ENCODE measurements at places on chromosomes 12 and 14.

GRCh38 chr12:31221551-31221945, 104.4 kb downstream of the SINHCAF start:
- DNase-seq, result no peak

DNA sequence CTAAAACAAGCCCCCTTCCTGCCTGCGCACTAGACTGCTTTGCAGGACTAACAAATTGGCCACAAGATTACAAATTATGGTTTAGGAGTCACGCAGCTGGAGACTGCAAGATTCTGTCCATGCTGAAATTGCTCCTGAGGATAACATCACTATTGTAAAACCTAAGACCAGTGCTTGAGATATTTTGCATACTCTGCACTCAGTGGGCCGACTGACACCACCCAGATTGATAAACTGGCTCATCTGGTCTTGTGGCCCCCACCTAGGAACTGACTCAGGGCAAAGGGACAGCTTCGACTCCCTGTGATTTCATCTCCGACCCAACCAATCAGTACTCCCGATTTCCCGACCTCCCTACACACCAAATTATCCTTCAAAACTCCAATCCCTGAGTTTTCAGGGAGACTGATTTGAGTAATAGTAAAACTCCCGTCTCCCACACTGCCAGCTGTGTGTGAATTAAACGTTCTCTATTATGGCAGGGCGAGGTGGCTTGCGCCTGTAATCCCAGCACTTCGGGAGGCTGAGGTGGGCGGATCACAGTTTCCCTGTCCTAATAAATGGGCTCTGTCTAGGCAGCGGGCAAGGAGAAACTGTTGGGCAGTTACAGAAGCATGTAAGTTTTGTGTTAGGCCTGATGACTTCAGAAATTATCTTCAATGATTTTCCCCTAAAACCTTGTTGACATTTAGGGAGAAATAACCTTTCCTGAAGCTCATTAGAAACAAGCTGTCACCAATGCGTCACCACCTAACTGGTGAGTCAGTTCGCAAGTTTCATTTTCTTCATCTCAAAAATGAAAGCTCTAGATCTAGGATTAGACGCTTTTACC, 5.3 kb upstream of the UBC start:
- DNase-seq, result no peak

DNA sequence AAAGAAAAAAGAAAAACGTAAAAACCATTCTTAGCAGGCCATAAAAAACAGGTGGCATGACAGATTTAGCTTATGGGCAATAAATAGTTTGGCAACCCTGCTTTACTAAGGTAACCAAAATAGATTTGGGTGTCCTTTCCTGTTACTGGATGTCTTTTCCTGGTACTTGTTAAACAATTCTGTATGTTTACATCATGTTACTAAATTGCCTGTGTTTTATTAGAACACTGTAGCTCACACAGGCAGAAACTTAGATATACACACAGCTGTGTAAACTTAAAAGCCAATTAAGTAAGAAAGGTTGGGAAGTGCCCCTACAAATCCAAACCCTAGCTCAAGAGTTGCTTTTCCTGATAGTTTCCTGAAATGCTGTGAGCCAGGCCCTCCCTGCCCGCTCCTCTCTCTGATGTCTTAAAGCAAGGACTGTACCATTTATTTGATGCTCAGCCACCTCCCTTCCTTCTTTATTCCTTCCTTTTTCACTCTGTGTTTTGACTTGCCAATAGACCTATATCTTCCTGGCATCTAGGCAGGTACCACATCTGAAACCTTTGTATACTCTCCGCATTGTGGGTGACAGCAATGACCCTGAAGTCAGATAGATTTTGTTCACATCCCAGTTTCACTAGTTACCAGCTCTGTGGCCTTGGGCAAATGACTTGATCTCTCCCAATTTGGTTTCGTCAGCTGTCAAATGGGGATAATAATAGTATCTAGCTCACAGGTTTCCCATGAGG, 3.7 kb upstream of the CAMKK2 start:
- DNase-seq, result no peak

- no peak for DNase-seq
Observed at GRCh38 chr12:66072566-66072965, 58.0 kb downstream of the LLPH start.

- DNase-seq, result no peak
Observed at GRCh38 chr14:105436891-105437722, 17.5 kb downstream of the MTA1 start.

Data from eye (tissue), 1 donor.